ENCODE measurements at places on chromosomes 13 and 19. TPM values are rescaled to one million over a fixed set of nuclear protein-coding genes. Genes with fewer than 3 reads are reported as not detected.

DNA sequence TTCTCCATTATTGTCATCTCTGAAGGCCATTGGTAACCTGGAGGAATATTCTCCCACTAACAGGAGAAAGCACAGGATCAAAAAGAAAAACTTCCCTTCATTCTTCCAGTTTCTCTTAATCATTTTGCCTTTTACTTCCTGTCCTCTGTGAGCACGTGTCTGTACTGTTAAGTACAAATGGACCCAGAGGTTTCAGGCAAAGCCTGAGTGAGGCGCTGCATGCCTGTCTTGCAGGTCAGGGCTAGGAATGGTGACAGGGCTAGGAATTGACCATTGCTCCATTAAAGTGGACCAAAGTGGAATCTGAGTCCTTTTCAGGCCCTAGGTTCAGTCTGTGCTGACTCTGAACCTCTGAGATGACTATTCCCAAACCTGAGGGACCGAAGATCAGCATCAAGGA is 326.7 kb downstream of the SHISA2 start:
- no peak for DNase-seq

GRCh38 chr13:32045982-32046785 is 14.6 kb downstream of the FRY start:
- DNase-seq = peak; percentile 56

- DNase-seq = peak; percentile 93
Observed at GRCh38 chr19:57947419-57948134, at the start of gene ZNF256. TSS of gene ZNF256 (minus strand) at chr19:57947706. CDS start at chr19:57947474, 232 bp downstream.

- no peak for DNase-seq
Observed at GRCh38 chr13:31385540-31385939, 185.8 kb downstream of the B3GLCT start.

GRCh38 chr13:73522937-73523336 is 464.1 kb downstream of the KLF5 start:
- DNase-seq = no peak

GRCh38 chr13:35479038-35479492 is 2.6 kb upstream of the MAB21L1 start:
- DNase-seq = no peak

- DNase-seq = no peak
Observed at GRCh38 chr19:34178274-34178610, 5.9 kb downstream of the LSM14A start.

- no peak for DNase-seq
Observed at GRCh38 chr19:28956961-28957360, 256.0 kb downstream of the UQCRFS1 start.

GRCh38 chr19:11949201-11949600 is 15.6 kb upstream of the ZNF763 start:
- peak; percentile 7 for DNase-seq

GRCh38 chr19:1169921-1170885 is 3.9 kb downstream of the SBNO2 start:
- DNase-seq = peak; percentile 83

DNA sequence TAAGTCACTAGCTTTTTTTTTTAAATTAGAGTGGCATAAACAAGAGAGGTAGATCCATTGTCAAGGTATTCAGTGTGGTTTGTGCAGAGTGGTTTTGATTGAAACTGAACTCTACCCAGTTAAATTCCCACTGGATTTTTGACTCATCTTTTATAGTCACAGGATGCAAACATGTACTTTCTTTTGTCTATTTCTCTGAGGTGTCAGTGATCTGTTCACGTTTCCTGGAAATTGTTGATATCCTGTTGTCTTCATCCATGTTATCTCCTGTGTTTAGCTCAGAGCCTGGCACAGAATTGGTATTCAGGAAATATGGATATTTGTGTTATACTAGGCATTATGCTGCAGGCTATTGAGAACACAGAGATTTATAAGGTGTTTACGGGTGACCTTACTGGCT is 119.7 kb downstream of the PCCA start:
- peak; percentile 2 for DNase-seq

DNA sequence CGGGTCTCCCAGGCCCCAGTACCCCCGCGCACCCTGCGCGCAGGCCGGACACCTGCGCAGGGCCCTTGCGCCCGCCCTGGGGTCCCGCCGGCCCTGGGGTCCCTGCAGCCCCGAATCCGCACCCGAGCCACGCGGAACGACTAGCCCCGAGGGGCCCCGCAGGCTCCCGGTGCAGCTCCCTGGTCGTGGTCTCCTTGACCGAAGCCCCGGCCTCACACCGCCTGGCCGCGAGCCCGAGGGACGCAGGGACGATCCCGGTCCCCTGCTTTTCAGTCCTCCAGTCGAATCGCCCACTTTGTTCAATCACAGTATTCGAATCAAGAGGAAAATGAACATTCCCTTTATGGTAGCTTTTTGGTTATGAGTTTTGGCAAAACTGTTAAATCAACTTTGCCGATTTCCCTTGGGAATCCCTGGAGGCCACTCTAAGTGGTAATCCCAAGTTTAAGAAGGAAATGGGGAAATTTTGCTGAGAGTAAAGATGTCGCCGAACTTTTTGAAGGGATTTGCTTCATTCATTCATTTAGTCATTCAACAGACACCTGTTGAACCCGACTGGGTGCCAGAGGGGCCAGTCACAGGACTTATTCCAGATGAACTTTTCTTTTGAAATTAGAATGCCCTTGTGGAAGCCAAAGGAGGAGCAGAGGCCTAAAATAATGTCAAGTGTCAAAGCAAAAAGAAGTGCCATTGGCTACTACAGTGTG is 75.0 kb downstream of the ZIC5 start:
- no peak for DNase-seq

DNA sequence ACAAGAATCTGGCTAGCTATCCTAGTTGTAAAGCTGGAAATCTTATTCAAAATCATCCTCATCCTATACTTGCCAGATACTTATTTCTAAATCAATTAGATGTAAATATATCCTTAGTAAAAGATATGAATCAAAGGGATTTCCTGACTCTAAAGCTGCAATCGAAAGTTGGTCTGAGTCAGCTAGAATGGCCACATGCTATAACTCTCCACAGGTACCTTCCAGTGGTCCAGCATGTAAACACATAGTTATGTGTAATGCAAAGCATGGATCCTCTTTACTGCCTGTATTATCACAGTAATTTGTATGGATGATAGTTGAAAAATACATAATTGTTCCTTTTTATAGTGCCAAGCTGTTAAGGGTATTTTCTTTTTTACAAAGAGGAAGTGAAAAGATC is 27.4 kb downstream of the SLITRK6 start:
- peak; percentile 8 for DNase-seq

DNA sequence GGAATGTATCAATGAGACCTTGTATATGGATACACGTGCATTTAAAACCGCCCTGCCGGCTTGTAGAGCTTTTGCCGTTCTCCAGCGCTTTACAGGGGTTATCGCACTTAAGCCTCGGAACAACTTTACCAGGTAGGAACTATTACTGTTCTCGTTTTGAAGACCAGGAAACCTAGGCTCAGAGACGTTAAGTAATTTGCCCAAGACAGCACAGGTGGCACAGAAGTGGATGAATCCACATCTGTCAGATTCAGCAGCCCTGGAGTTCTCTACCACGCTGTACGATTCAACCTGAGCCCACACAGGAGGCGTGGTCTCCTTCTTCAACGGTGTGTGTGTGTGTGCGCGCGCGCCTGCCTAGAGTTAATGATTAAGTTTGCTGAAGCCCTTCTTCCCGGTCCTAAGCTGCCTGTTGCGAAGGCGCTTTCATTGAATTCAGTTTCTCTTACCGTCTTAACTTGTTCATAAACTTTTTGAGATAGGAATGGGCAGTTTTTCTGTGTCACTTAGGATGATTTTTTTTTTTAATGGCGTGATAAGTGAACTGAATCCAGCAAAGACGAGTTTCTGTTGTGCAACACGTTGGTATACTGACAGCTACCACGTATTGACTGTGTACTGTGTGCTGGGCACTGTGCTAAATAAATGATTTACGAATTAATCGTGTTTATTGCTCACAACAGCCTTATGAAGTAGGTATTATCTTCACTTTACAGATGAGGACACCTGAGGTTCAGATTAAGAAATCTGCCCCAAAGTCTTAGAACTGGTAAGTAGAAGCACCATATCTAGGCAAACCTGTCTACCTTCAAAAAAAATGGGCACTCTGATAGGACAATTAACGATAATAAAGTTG is 67.4 kb downstream of the KCNRG start:
- peak; percentile 68 for DNase-seq

- no peak for DNase-seq
Observed at GRCh38 chr13:53182724-53183123, 154.1 kb downstream of the OLFM4 start.

GRCh38 chr19:19145684-19146608 is 7.7 kb upstream of the TMEM161A start:
- peak; percentile 44 for DNase-seq

DNA sequence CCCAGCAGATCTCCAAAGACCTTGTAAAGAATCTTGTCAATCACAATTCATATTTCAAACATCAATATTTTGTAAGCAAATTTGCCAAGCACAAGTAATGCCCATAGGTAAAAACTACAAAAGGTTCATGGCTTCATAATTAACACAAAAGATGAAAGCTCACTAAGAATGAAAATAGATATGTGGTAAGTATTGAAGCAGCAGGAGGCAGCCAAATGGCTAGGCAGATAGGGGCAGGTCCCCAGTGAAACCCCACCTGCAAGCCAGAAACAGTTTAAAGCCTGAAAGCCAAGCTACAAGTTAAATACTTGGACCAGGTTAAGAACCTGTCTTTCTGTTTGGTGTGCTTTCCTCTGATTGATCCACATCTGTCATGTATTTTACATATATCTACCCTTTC is 942.6 kb upstream of the SPRY2 start:
- no peak for DNase-seq

GRCh38 chr19:3253270-3253669 is 28.8 kb downstream of the CELF5 start:
- no peak for DNase-seq

DNA sequence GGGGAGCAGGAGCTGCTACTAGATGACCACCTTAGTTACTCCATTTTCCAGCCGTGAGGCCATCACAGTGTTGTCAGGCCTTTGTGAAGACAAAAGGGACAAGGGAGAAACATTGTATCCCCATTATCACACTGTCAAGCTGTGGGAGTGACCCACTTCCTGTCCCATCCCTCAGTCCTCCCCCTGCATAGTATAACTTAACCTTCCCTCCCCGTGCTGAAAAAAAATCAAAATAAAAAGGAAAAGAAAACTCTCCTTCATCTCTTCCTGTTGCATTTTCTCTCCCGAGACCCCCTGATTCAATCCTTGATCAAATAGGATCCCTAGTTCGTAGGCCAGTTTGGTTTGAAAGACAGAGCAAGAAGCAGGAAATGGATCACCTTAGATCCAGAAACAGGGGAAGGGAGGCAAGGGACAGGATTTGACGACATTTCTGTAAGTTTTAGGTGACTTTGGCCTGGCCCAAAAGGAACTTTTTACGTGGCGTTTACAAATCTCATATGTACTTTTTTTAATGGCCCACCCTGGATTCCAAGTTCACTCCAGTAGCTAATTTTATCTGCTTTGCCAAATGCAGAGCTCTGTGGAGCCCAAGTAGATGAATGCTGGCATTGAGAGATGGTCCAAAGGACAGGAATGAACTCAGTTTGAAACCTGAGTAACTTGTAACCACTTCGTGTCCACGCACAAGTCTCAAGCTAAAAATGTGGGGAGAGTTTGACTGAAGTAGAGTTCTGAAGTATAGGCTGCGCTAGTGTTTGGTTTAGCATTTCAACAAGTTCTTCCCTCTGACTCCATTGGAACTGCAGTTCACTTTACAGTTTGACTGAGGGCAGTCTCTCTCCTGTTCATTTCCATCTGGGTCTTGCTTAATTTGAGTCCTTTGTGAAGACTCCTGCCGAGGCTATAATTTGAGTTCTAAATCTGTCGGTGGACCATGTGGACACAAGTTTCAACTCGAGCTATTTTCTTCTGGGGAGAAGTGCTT is 16.6 kb upstream of the GATAD2A start:
- no peak for DNase-seq

- no peak for DNase-seq
Observed at GRCh38 chr13:98761986-98762616, 9.6 kb upstream of the SLC15A1 start.

GRCh38 chr19:12785431-12786031 is 5.8 kb upstream of the JUNB start:
- DNase-seq = no peak

GRCh38 chr13:95204231-95204765 is 97.0 kb downstream of the ABCC4 start:
- no peak for DNase-seq

DNA sequence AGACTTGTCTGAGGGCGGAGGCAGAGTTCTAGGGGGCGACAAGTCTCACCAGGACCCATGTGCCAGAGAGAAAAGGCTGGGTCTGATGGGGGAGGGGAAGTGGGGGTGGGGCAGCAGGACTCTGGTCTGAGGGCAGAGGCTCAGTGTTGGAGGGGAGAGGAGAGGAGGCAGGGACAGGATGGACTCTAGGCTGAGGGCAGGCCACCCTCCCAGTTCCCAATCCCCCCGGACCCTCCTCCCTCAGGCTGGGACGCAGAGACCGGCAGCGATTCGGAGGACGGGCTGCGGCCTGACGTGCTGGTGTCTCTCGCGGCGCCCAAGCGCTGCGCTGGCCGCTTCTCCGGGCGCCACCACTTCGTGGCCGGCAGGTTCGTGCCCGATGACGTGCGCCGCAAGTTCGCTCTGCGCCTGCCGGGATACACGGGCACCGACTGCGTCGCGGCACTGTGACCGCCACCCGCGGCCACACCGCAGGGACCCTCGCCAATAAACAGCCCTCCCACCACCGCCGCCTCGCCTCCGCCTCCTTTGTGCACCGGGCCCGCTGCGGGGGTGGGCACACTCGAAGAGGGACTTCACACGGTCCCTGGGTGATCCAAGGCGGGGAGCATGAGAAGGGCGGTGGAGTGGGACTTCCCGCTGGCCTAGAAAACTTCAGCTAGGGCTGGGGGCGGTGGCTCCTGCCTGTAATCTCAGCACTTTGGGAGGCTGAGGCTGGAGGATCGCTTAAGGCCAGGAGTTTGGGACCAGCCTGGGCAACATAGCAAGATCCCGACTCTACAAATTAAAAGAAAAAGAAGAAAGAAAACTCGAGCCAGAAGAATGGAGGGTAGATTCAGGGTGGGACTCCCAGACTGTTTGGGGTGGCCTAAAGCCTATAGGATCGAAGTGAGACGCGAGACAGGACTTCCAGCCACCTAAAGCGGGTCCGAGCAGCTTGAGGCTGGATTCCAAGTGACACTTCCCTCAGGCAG is 703 bp upstream of the CILP2 start:
- no peak for DNase-seq

DNA sequence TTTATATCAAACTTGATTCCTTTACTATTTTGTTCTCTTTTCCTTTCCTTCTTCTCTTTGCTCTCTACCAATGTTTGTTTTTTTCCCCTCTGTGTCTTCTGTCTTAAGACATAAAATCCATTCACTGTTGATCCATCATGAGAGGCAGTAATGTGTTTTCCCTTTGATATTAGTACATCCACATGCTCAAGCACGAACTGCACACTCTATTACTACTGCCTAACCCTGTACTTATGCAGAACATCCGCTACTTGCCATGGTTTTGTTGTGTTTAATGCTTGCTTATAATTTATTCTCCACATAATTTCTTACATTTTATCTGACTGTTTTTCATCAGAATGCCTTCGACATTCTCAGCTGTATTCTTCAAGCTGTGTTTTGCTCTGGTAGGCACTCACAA is 159.0 kb upstream of the PCDH9 start:
- no peak for DNase-seq

GRCh38 chr19:18677156-18677555 is 6.3 kb upstream of the CRTC1 start:
- DNase-seq = no peak

- no peak for DNase-seq
Observed at GRCh38 chr19:46728208-46728607, 11.3 kb upstream of the PRKD2 start.

Gene LYL1
- 0.28 TPM for total RNA-seq

Gene CYP4F12
- not detected for total RNA-seq

Gene ZNF132
- total RNA-seq = 8.9 TPM

Gene TPP2
- total RNA-seq = 62.2 TPM

Gene APC2
- 0.36 TPM for total RNA-seq

Gene SLC10A2
- not detected for total RNA-seq
